ENCODE measurements at places on chromosomes 12 and 14. TPM values are rescaled to one million over a fixed set of nuclear protein-coding genes. Genes with fewer than 3 reads are reported as not detected.

Gene HIGD1C
- not detected for total RNA-seq

Gene NGDN
- total RNA-seq, result 17.0 TPM

Gene GPR84
- not detected for total RNA-seq

Gene CFL2
- 363 TPM for total RNA-seq

Measured in Right ventricle myocardium superior (tissue), 1 donor.